ENCODE measurements at places on chromosomes 1 and 21.

DNA sequence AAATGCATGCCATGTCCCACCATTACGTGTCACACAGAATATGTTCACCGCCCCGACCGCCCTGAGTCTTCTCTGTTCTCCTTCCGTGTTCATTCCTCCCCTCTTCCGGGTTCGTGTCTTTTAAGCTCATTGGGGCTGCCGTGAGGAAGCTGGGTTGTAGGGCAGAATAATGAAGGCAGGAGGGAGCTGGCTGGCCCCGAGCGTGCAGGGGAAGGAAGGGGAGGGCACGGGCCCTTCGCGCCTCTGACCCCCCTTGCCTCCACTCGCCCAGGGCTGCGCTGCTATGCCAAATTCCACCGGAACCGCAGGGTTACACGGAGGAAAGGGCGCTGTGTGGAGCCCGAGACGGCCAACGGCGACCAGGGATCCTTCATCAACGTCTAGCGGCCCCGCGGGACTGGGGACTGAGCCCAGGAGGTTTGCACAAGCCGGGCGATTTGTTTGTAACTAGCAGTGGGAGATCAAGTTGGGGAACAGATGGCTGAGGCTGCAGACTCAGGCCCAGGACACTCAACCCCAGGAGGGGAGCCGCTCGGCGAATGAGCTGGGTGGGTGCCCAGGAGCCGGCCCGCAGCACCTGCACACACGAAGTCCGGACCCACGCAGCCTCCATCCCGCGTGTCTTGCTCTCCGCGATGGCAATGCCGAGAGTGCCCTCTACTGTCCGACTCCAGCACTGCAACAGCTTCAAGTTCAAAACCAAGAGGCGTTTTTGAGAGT lies 16.5 kb upstream of the AGTRAP start:
- peak; percentile 70 for DNase-seq

- DNase-seq = no peak
Observed at GRCh38 chr1:31614414-31615005, 3.0 kb upstream of the HCRTR1 start.

DNA sequence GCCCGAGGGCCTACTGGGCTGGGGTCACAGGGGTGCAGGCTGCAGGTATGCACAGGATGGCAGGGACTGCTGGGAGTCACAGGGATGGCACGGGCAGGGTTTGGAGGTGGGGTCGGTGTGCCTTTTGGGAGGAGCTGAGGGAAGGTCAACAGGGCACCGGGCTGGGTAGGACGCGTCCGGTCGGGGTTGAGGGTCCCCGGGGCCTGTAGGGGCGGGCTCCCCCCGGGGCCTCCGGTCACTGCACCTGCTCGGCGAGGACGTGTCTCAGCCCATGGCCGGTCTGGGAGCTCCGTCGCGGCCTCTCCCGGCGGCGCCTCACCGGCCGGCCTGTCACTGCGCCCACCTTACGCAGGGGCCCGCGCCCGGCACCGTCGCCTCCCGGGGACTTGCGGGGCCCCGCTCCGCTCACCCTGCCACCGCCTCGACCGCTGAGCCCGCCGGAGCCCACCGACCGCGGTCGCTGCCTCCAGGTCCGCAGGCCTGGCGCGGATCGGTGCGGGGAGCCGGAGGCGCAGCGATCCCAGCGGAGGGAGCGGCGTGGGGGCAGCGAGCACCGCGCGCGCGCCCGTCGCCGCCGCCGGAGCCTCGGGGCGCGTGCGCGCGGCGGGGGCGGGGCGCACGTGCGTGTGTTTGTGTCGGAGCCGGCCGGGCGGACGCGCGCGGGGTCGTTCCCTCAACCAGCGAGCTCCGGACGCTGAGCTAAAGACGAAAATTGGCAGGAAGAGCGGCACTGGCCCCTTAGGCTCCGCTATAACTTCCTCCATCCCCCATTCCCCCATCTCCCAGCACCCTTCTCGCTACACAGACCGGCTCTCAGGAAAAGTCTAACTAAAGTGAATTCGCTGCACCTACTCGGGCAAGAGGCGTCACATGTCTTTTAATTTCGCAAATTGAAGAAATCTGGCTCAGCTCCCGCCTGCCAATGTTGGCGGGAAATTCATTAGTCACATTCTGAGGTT lies at the start of gene AMIGO1:
Gene AMIGO1 (minus strand): TSS at position 552 of the 959 bp plus-strand sequence. CDS start 815 bp downstream, outside the sequence.
- DNase-seq = peak; percentile 57

DNA sequence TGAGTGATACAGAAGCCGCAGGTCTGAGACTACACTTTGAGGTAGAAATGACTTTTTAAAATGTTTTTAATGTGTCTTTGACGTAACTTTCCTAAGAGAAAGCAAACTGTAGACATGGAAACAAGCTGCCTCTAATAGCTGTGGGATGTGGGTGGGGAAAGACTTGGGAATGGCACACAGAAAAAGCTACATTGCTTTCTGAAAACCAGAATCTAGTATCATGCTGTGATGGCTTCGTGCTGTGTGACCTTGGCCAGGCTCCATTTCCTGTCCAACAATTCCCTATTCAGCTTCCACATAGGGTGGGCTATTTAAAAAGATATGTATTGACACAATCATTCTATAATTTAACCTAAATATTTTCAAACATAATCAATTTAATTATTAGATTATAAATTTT lies 909.1 kb downstream of the NCAM2 start:
- DNase-seq = no peak

GRCh38 chr1:181313466-181313865 lies 169.9 kb upstream of the CACNA1E start:
- DNase-seq = no peak

GRCh38 chr1:167878372-167879160 lies 35.4 kb downstream of the ADCY10 start:
- no peak for DNase-seq

GRCh38 chr1:78255846-78256245 lies 210.1 kb downstream of the GIPC2 start:
- no peak for DNase-seq

- DNase-seq = no peak
Observed at GRCh38 chr1:41546833-41547135, 62.3 kb upstream of the EDN2 start.

DNA sequence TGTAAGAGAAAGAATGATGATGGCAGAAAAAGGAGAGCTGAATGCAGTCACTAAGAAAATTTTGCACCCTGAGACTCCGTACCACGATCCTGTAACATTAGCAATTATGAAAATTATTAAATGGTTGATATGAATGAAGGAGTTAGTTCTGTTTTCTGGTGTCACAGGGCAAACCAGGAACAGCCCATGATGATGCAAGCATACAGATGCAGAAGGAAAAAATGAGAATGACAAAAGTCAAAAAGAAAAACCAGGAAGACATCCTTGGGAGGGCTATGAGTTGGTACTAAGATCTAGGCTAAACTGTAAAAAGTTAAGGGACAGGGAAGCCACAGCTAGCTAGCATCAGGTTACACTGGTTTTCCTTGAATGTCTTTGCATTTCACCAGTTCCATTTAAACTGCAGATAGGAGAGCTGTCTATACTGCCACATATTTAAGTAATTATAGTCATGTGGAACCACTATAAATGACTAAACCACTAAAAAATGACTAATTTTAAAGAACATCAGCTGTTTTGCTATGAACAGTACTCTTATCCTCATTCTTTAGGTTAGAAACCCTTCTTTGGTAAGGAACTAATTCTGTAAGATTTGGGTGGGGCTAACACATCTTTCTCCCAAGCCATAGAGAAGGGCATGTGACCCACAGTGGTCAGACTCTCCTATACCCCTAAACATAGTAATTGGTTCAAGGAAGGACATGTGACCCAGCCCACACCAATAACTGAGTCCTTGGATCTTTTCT lies 11.4 kb downstream of the DOCK7 start:
- DNase-seq = no peak

DNA sequence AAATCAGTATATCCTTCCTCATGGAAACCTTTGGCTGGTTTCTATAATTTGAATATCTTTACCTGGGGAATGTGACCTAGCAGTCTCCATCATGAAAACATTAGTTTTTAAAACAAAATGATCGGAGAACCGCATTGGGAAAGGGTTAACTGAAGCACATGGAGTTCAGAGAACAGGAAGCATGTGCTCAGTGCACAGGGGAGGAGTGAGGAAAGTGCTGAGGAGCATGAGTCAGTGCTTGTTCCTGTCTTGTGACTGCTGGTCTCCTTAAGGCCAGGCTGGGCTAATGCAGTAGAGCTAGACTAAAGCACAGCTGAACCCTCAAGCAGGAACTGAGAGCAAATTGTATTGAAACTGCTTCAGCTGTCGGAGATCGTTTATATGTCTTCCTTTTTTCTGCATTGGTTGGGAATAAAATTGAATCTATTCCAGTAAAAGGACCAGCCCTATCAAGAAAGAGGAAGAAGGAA lies 5.8 kb downstream of the IFI16 start:
- DNase-seq = peak; percentile 89

- no peak for DNase-seq
Observed at GRCh38 chr21:38042246-38042645, 126.0 kb upstream of the KCNJ6 start.

GRCh38 chr1:180917306-180918065 lies 4.8 kb downstream of the KIAA1614 start:
- DNase-seq = peak; percentile 60

GRCh38 chr1:203216274-203217138 lies 13.0 kb downstream of the CHIT1 start:
- peak; percentile 77 for DNase-seq

GRCh38 chr1:228275430-228276173 lies 67.8 kb downstream of the OBSCN start:
- DNase-seq = peak; percentile 73

DNA sequence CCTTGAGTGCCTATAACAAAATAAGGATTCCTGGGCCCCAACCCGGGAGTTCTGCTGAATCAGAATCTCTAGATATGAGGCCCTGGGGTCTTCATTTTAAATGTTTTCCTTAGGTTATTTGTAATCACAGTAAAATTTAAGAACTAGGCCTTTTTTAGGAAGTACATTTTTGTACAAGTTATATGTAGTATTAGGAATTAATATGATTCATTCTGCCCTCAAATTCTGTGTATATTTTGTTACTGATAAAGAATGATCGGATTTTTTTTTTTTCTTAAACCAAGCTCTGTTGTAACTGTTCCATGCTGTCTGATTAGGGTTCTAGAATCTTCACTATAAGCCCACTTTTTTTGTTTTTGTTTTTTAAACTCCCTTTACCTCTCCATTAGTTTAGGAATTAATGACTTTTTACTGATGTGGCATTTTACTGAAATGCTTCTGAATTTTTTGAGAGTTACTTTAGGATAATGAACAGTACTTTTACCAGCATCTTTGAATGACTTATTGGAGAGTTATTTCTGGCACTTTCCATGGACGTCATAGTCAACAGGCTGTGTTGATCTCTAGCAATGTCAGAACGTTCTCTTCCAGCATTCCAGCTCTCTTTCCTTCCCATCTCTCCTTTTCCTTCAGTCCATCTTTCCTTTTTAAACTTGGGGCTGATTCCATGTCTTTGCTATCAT lies 48.3 kb downstream of the CLIC4 start:
- DNase-seq = no peak

DNA sequence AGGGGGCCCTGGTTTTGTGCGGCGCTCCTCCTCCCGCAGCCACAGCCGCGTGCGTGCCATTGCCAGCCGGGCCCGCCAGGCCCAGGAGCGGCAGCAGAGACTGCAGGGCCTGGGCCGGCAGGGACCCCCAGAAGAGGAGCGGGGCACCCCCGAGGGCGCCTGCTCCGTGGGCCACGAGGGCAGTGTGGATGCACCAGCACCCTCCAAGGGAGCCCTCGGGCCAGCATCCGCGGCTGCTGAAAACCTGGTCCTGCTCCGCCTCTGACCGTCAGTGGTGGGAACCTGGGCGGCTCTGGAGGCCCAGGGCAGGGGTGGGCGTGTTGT lies 21.5 kb downstream of the PANK4 start:
- DNase-seq = no peak

- no peak for DNase-seq
Observed at GRCh38 chr1:44035726-44036408, 4.6 kb upstream of the SLC6A9 start.

DNA sequence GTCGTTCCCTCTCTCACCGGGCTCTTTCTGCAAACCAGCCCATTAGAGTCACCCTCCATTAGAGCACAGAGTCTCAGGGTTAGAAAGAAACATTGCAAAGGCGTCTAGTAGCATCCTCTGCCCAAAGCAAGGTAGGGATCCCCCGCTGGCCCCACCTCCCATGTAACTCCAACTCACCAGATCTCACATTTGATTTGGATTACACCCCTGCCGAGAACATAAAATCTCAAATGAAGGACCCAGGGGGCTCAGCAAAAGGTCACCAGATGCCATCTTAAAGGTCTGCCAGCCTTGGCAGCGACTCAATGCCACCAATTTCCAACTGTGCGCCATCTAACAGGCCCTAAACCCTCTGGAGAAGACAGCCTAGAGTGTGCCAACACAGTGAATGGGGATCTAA lies 14.1 kb downstream of the C1orf87 start:
- DNase-seq = no peak

- peak; percentile 50 for DNase-seq
Observed at GRCh38 chr1:108560189-108560873, 431 bp downstream of the EEIG2 start.

DNA sequence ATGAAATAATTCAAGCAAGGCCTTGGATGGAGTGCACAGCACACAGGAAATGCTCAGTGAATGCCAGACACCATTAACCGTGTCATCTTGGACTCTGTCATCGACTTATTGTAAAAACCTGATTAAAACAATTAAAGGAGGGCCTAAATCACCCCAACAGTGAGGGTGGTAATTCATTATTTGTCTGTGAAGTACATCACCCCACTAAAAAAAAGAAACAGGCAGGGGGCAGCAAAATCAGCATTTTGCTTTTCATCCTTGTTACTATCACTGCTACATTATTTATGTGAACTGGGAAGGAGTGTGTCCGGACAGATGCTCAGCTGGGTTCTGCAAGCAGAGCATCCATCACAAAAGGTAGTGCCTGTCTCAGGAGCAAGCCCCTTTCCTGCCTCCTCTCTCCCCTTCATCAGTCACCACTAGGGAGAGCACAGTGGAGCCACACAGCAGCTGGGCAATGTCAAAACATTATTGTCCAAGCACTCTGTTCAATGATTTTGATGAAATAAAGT lies 98.5 kb downstream of the RERE start:
- DNase-seq = no peak

- peak; percentile 51 for DNase-seq
Observed at GRCh38 chr1:45802343-45803298, 791 bp upstream of the MAST2 start.

DNA sequence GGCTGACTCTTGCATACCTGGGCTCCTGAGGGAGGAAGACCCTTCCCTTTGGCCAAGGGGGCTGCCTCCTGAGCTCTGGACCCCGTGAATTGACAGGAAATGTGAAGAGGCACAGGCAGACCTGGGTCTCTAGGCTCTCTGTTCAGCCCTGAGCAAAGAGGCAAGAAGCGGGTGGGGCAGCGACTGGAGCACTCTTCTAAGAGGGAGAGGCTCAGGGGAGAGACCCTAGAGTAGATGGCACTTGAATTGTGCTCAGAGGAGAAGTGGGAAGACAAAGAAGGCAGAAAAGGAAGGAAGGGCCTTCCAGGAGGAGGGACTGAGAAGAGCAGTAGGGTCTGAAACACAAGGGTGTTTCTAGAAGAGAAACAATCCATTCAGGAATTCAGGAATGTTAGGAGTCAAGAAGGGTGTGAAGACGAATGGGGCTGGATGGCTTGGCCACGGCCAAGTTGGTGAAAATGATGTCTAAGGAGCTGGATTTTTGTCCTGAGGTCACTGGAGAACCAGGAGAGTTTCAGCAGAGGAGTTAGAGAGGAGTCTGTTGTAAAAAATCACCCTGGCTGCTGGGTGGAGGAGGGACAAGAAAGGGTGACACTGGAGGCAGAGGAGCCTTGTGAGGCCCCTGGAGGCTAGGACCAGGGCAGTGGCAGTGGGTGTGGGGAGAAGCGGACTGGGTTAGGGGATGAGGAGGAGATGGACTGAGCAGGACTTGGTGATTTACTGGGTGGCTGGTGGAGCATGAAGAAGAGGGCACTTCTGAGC lies 5.3 kb downstream of the TIE1 start:
- DNase-seq = no peak
